IMR-90 (cell line): ENCODE measurements at places on chromosomes 4 and X. TPM values are rescaled to one million over a fixed set of nuclear protein-coding genes. Genes with fewer than 3 reads are reported as not detected.

PRRG3 gene
- total RNA-seq: not detected in 2 replicates

FRMPD4 gene
- 1.1 TPM in 2 replicates for total RNA-seq

GYPE gene
- total RNA-seq: 0.28 and 0.54 TPM in 2 replicates

ARHGEF9 gene
- 9.7 and 11.8 TPM in 2 replicates for total RNA-seq

TIMM8A gene
- total RNA-seq: 2.2 and 3.1 TPM in 2 replicates

TIGD2 gene
- 12.4 and 16.4 TPM in 2 replicates for total RNA-seq

TRIM75 gene
- not detected in 2 replicates for total RNA-seq

RIPPLY1 gene
- not detected in 2 replicates for total RNA-seq

TEX13C gene
- not detected in 2 replicates for total RNA-seq

USP17L19 gene
- not detected in 2 replicates for total RNA-seq

ZNF185 gene
- total RNA-seq: 3.2 and 3.6 TPM in 2 replicates

EGF gene
- total RNA-seq: 2.2 and 4.2 TPM in 2 replicates

DNA sequence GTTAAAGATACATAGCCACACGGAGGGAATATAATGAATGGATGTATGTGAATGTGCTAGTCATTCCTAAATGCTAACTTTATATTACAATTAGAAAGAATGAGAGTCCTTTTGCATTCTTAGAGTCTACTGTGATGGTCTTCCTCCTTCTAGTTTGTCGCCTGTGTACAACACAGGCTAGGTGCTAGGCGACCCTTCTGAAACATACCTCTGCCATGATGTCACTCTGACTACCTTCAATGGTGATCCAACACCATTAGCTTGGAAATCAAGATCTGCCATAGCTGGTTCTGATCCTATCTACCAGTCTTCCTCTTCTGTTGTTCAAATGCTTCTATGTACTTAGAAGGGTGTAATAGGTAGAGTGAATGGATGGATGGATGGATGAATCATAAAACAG is 151.2 kb downstream of the MGST2 start:
- no peak for DNase-seq

- peak; percentile 67 for DNase-seq
Observed at GRCh38 chr4:41028392-41029076, 185.8 kb downstream of the APBB2 start.

- DNase-seq: no peak
Observed at GRCh38 chrX:153377727-153378126, 23.4 kb downstream of the PNMA6E start.

DNA sequence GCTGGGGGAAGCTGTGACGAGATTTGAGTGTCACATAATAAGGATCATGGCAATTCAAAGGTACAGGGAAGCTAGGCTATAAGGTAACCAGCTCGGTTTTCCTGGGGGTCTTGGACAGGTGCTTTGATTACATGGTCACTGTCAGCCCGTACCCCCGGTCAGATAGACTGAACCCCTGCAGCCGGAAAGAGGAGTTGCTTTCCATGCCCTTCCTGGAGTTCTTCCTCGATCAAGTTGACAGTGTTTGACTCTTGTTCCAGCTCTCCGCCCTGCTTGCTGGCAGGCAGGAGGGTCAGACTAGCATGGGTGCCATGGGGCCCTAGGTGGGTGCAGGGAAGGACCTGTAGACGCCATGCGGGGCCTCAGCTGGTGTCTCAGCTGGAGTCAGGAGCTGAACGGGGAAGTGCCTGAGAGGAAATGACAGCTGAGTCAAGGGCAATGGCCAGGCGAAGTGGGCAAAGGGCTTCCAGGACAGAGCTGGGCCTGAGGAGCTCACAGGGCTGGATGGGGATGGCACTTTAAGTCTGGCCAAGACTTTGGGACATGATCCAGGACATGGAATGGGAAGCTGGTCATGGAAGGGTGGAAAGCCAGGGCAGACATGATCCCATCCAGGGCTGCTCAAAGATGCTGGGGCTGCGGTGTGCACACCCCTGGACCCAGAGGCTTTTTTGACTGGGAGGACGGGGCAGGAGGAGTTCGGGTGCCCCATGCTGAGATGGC is 1.6 kb downstream of the TMEM187 start:
- DNase-seq: no peak

DNA sequence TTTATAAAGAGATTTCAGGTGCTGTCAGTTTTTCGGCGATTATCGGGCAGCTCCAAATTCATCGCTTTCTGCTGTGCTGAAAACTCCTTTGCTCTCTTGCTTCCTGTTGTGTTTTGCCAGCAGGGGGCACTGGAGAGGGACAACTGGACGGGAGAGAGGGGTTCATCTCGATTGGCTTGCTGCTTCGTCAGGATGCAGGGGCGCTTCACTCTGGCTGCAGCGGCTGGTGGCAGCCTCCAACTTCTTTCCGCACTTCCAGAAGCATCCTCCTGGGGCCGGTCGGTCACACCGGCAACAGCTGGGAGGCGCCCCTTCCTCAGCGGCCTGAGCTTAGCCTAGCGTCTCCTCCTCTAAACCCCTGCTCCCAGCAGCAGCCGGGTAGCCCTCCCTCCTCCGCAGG is 29.5 kb downstream of the MSL3 start:
- peak; percentile 33 for DNase-seq

GRCh38 chr4:147821555-147821954 is 89.7 kb downstream of the ARHGAP10 start:
- no peak for DNase-seq

DNA sequence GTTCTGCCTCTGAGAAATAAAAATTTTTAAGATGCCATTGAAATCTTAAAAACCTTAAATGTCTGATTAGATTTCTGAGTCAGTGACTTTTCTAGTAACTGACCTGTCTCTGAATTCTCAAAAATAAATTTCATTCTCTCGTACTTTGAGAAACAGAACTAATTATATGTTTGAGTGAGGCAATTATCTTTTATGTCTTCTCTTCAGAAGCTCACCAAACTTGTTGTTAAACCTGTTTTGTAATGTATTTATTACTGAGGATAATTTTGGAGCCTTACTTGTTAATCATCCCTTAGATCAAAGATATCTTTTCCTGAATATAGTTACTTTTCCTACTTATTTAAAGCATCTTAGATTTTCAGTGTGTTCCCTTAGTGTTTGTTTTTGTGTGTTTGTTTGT is 64.5 kb upstream of the MMAA start:
- no peak for DNase-seq

- no peak for DNase-seq
Observed at GRCh38 chrX:131262200-131262599, 26.9 kb downstream of the IGSF1 start.

DNA sequence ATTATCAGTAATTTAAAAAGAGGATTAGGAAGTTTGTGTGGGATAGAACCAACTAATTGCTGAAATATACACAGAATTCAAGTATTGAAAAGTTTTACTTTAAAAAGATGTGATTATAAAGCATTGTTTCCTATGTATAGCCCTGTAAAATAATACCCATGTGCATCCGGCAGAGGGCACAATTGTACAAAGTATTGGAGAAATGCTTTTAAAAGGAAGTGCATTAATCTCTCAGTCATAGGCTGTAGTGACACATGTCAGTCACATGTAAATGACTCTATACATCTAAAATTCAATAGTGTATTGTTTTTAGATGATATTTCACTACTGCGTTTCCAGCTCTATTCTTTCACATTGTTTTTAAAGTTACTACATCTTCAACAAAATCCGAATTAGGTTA is 9.7 kb upstream of the GEMIN8 start:
- peak; percentile 37 for DNase-seq

- peak; percentile 58 for DNase-seq
Observed at GRCh38 chr4:123248085-123248659, 148.4 kb upstream of the SPRY1 start.

DNA sequence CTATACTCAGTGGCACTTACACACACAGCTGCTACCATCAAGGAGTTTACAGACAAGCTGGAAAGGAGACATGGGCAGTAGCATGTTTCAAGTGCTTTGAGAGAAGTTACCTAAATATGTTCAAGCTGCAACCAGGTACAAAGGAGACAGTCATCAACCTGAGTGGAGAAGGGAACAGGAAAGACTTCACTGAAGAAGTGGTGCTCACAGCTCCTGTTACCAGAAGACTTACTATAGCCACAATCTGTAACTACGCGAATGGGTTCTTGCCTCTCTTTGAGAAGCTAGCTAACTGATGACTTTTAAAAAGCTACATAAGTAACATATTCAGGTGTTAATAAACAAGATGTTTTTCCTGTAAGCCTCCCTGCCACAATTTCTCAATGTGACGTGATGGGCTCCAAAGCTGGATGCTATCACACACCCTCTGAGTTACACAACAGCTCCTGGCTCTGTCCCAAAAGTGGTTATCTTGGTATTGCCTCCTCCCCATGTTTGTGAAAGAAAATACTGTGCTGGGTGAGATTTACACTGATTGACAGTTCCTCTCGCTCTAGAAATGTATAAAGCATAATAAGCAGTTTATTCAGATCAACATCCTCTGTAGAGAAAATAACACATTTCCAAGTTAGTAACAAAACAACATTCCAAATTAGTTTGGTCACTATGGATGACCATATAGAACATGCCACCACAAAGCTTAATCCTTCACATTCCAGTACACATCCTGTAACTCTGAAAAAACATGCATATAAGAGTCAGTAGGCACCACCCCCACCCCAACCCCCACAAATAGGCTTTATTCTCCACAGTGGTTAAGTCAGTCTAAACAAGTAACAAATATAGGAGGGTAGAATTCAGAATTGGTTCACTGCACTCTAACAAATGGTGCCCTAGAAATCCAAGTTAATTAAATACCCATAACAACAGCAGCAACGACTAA is 81.8 kb downstream of the FRYL start:
- peak; percentile 85 for DNase-seq

DNA sequence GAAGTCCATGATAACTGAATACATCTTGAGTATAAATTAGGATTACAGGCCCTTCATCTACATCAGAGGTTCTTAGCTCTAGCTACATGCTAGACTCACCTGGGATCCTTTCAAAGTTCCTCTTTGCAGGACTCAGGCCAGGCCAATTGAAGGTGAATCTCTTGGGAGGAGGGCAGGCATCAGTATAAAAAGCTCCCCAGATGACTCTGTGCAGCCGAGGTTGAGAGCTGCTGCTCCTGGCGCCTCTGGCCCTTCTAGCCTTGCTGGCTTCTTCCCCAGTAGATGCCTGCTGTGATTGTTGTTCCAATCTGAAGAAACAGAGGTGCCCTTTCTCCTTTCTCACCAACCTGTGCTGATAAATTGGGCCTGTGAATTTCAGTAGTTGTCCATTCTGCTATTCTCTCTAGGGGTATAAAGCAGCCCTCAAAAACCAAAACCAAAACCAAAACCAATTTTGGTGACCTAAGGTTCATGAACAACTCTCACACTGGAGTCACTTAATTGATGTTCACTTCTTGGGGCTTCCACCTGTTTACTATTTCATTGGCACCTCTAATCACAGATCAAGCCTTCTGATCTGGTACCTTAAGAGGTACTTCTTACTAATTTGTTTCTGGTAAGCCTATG is 78.7 kb downstream of the SUPT20HL2 start:
- no peak for DNase-seq

DNA sequence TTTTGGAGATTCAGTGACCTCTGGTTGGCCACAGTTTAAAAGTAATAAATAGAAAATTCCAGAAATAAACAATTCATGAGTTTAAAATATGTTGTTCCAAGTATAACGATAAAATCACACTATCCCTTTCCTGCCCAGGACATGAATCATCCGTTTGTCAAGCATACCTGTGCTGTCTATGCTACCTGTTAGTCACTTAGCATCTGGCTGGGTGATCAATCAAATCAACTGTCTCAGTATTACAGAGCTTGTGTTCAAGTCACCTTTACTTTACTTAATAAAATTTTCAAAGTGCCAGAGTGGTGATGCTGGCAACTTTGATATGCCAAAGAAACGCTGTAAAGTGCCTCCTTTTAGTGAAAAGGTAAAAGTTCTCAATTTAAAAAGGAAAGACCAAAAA is 979.5 kb upstream of the NDST4 start:
- DNase-seq: no peak

GRCh38 chr4:10168151-10168550 is 51.6 kb upstream of the WDR1 start:
- DNase-seq: no peak

GRCh38 chrX:12007881-12008280 is 130.4 kb upstream of the FRMPD4 start:
- peak; percentile 84 for DNase-seq

DNA sequence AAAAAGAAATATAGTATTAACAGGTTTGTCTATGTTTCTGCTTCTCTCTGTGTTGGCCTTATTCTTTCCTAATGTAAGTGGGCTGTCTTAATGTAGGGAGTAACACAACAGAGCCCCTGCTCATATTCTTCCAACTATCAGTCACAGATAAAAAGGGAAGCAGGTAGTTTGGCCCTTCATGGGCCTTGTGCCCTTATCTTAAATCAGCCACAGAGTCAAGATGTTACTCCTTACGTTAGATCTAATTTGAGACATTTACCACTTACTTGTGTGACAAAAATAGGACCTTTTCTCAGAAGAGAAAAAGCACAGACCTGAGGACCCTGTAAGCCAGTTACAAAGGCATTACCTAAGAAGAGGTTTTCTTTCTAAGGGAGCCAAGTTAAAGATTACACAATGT is 589.0 kb downstream of the GRXCR1 start:
- no peak for DNase-seq

- no peak for DNase-seq
Observed at GRCh38 chr4:102027961-102028360, 237.4 kb downstream of the BANK1 start.

- no peak for DNase-seq
Observed at GRCh38 chrX:150761176-150761818, 68.1 kb downstream of the MTMR1 start.

- DNase-seq: no peak
Observed at GRCh38 chrX:132732236-132732635, 226.2 kb downstream of the HS6ST2 start.

GRCh38 chr4:55442541-55442940 is 46.8 kb downstream of the TMEM165 start:
- no peak for DNase-seq

- DNase-seq: no peak
Observed at GRCh38 chrX:22313766-22314165, 41.1 kb downstream of the CBLL2 start.

- no peak for DNase-seq
Observed at GRCh38 chrX:70635669-70636068, 191.0 kb downstream of the DLG3 start.

- no peak for DNase-seq
Observed at GRCh38 chr4:1164040-1164439, 8.3 kb downstream of the SPON2 start.

- no peak for DNase-seq
Observed at GRCh38 chr4:115279330-115279729, 165.9 kb upstream of the NDST4 start.

- no peak for DNase-seq
Observed at GRCh38 chrX:153779891-153780677, 757 bp upstream of the SRPK3 start.

DNA sequence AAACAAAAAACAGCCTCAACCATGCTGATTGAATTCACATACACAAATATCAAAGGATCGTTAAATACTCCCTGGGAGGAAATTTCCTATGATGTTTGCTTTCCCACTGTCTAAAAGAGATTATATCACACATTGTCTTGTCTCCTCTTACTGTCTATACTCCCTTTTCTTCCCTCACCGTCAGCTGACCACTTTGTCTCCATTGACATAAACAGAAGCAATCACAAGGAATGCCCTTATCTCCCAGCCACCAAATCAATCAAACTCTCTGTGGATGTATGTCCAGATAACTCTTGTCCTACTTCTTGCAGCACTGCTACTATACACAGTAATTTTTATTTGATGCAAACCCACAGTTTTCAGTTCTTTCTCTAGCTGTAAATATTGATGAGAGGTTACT is 12.2 kb upstream of the NUDT9 start:
- DNase-seq: peak; percentile 30

- no peak for DNase-seq
Observed at GRCh38 chrX:110519906-110520452, 161.3 kb downstream of the RTL9 start.
